ENCODE measurements at places on chromosomes 16 and 17.

GRCh38 chr17:70896843-70897242, 727.5 kb downstream of the KCNJ2 start:
- no peak for DNase-seq

DNA sequence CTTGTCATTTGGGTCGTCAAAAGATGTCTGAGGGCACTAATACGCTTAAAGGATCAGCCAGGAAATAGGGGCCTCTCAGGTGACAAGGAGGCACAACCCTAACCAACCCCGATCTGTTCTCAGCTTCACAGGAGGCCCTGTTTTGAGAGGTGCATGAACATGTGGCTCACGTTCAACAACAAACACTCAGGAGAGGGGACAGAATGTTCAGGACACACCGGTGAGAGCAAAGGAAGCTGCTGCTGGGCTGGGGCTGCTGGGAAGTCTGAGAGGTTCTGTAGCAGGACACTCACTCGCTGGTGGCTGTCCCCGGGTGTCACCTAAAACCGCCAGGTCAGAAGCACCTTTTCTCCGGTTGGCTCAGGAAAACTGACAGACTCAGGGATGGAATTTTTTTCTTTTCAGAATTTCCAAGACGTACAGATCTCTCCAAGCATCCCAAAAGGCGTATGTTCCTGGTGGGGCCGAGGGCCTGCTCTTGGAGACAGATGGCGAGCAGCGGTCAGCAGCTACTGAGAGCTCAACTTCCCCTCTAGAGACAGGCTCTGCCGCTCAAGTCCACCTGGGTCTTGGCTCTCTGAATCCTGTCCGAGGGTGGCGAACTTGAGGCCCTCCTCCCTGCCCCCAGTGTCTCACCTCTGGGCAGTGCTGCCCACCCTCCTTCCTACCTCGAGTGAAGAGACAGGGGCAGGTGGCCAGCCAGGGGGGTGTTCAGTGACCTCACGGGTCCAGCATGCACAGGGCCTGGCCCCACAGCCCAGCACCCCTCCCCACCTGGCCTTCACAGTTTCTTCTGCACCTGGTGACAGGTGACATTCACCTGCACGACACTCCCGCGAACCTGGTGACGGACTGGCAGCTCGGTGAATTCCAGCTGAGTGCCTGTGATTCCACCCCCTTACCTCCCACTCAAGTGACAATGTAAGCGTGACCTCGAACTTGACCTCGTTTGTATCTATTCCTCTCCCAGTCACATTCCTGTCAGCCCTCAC, 22.9 kb downstream of the CLUH start:
- no peak for DNase-seq

GRCh38 chr17:77968788-77969187, 10.3 kb downstream of the TNRC6C start:
- no peak for DNase-seq

DNA sequence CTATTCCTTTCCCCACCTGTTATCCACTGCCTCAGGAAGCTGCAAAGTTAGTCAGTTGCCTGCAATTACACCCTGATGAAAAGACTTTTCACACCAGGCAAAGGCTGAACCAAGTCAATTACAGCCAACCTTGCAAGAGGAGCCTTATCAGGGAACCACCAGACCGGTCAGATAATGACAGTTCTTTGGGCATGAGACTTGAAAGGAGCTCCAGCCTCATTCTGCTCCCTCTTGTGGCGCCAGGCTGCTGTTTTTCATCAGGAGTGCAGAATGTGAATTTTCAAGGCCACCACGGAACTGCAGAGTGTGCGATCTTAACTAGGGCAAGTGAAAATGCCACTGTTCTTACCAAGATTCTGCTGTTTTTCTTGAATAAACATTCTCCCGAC, 22.5 kb downstream of the DNAI2 start:
- peak; percentile 83 for DNase-seq

DNA sequence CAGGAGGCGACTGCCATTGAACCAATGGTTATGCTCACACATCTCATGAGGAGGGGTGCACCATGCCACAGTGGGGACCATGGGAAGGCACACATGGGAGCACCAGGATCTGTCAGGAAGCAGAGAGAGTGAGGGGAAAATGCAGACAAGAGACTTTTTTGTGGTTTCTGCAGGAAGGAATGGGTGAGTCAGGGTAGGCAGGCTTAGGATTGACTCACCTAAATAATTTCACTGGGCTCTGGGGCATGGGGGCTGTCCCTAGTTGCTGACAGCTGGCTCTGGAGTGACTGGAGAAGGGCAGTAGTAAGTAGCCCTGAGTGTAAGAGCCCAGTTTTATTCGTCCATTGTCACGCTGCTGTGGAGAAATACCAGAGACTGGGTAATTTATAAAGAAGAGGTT, 202.4 kb downstream of the AXIN2 start:
- DNase-seq = no peak

GRCh38 chr17:77778636-77779489, 179.6 kb upstream of the TNRC6C start:
- DNase-seq = no peak

Data from suppressor macrophage (primary cell).